Mammary epithelial cell (primary cell): ENCODE measurements at places on chromosomes 11 and 22. TPM values are rescaled to one million over a fixed set of nuclear protein-coding genes. Genes with fewer than 3 reads are reported as not detected.
A peak's percentile ranks its signal among the peaks of the same experiment; 100 is the strongest.

- no peak for DNase-seq
Observed at GRCh38 chr11:69880041-69880825, 61.0 kb upstream of the FGF3 start.

DNA sequence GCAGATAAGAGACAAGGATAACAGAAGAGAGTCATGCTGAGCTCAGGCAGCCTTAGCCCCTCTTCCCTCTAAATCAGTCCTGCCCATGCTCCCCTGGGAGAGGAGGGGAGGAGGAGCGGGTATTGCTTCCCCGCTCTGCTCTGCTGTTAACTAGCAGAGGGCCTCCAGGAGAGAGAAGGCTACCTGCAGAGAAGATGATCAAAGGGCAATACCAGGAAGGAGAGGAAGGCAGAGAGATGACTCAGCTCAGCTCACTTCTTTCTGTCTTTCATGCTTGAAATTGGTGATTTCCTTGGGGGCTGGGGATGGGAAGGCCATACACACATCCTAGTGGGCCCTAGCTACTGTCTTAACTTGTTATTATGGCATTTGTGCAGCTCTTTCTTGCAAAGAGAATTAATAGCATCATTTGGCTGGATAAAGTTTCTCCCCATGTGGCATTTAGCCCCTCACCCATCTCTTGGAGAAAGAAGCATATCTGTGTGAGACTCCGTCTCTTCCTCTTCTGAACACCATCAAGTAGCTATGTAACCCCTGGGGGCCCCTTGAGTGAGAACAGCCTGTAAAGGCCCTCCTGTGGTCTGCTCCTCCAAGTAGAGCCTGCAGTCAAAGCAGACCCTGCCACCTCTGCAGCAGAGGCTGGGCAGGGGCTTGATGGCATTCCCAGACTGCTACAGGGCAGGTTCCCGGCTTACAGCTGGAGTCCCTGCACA is 33.4 kb upstream of the AMOTL1 start:
- DNase-seq = no peak

DNA sequence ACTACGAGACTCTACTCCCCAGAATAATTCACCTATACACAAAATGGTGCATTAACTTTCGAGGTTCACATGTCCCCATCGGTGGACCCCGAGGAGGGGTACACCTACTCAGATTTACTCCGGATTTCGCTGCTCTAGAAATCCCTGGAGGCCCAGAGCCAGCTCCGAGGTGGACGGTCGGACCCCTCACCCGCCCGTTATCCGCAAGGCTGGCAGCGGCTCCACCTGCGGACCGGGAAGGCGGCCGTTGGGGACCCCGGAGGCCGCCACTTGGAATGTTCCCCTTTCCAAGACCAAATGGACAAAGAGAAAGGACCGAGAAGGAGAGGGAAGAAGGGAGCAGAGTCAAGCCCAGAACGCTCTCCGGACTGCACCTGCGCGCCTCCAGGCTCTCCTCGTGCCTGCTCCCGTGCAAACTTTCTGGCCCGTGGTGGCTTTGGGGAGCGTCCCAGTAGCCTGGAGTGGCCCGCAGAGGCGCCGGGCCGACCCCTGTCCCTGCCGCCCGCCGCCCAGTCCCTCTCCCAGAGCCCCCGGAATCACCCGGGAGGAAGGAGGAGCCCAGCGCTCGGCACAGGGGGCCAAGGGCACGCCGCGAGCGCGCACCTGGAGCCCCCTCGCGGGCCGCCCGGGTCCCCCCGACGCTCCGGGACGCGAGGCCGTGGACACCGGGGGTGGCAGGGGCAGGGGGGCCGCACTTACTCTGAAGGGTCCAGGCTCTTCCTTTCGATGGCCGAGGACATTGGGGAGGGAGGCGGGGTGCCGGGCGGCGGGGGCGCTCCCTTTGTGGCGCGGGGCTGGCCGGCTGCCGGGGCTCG is 23.0 kb downstream of the LMO2 start:
- DNase-seq = no peak

- DNase-seq = no peak
Observed at GRCh38 chr11:83158965-83159901, 2.3 kb downstream of the PCF11 start.

- DNase-seq = no peak
Observed at GRCh38 chr11:41404109-41404508, 55.3 kb downstream of the LRRC4C start.

DNA sequence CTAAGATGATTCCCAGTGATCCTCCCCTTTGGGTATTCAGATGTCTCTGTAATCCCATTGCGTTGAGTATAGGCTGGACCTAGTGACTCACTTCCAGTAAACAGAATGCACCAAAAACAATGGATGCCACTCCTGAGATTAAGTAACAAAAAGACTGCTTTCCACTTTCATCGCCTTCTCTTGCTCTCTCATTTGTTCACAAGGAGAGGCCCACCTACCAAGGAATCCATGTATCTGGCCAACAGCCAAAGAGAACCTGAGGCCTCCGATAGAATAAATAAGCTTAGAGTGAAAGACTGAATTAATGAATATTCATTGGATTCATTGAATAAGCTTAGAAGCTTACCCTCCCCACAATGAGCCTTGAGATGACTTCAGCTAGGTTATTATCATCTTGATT is 454.6 kb downstream of the KCNA4 start:
- no peak for DNase-seq

GRCh38 chr22:28174509-28174908 is 255.5 kb upstream of the PITPNB start:
- no peak for DNase-seq

- DNase-seq = no peak
Observed at GRCh38 chr11:94680426-94680825, 87.7 kb upstream of the AMOTL1 start.

DNA sequence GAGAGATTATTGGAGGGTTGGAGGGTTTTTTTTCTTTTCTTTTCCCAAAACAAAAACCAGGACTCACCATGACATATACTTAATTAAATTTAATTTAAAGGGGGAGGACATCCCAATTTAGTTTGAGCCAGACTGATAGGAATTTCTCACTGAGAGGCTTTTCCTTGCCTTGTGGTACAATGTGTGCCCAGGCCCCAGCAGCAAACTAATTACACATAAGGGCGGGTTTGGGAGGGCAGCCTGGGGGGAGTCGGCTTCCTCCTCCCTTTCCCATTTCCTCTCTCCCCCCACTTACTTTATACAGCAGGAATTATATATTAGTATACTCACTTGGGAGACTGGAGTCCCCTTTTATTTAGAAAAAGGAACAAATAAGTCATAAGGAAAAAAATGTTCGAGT is 2.9 kb downstream of the TEAD1 start:
- DNase-seq = no peak

Gene KCNJ4
- polyA plus RNA-seq = 0.03 TPM

DNA sequence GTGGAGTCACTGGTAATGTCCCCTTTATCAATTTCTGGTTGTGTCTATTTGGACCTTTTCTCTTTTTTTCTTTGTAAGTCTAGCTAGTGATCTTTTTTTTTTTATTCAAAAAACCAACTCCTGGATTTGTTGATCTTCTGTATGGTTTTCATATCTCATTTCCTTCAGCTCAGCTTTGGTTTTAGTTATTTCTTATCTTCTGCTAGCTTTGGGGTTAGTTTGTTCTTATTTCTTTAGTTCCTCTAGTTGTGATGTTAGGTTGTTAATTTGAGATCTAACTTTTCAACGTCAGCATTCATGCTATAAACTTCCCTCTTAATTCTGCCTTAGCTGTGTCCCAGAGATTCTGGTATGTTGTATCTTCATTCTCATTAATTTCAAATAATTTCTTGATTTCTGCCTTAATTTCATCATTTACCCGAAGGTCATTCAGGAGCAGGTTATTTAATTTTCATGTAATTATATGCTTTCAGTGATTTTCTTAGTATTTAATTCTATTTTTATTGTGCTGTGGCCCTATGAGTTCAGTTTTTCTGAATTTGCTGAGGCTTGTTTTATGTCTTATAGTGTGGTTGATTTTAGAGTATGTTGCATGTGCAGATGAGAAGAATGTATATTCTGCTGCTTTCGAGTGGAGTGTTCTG is 29.0 kb downstream of the PI4KA start:
- no peak for DNase-seq

- no peak for DNase-seq
Observed at GRCh38 chr11:11757909-11758308, 83.9 kb upstream of the USP47 start.

Gene OR4A5
- not detected for polyA plus RNA-seq

DNA sequence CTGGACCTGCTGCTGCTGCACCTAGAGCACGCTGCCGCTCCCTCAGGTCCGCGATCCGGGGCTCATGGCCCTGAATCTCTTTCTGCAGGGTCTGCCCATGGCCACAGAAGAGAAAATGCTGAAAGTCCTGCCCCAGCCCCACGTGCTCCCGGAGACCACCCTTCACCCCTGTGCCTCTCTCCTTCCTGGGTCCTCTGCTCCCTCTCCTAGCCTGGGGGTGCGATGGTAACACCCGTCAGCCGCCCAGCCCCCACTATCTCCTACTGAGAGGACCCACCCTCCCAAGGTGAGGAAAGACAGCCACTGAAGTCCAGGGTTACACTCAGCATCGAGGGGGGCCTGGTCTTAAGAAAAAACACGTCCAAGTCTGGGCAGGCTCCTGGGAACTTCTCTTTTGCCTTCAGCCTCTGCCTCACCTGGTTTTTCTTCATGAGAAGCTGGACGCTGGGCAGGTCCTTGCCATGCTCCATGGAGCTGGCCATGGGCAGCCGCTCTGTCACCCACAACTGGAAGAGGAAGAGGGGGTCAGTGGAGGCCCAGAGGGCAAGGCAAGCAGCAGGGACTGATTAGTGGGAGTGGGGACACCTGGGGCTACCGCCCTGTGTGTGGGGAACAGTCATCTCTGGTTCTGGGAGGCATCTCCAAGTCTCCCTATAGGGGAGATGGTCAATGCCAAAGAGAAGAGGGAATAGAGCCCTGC is 15.8 kb upstream of the RBM4B start:
- DNase-seq = no peak

GRCh38 chr11:59846556-59846955 is 1.3 kb upstream of the CBLIF start:
- DNase-seq = no peak

- no peak for DNase-seq
Observed at GRCh38 chr11:131690776-131691175, 320.4 kb downstream of the NTM start.

DNA sequence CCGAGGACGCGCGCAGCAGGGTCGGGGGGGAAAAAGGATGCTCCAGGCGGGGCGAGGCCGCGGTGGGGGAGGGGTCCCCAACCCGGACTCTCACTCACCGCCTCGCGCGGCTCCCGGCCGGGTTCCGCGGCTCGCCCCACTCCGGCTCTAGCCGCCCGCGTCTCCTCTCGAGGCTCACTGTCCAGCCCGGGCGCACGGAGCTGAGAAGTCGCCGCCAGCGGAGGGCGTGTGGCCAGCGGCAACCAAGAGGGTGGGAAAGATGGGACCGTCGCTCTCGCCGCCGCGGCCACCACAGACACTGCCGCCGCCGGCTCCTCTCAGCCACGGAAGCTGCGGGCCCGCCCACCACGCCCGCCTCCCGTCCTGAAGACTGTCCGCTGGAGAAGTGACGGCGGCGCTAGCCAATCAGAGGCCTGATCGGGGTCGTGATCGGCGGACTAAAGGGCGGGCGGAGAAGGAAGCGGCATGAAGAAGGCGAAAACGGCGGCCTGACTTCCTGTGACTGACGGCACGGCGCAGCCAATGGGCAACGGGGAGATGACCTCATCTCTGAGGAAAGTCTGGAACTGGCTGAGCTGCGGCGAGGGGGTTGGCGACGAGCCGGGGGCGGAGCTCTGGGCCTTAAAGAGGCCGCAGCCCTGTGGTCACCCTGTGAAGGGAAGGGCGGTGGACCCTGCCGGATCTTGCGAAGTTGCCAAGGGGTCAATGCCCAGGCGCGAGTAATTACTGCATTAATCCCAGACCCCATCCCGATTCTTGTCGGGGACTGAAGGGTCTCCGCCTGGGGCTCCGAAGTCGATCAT is at the start of gene MRTFA:
MRTFA (minus strand) TSS at position 340 of the 803 bp plus-strand sequence.
- DNase-seq = peak; percentile 100

Gene GGT5
- 0.05 TPM for polyA plus RNA-seq

Gene SYT8
- 57.2 TPM for polyA plus RNA-seq

- DNase-seq = peak; percentile 87
Observed at GRCh38 chr22:25110846-25111578, 88.6 kb upstream of the CRYBB3 start.
